CD4-positive, alpha-beta memory T cell (primary cell): ENCODE measurements at places on chromosomes 5 and 9. TPM values are rescaled to one million over a fixed set of nuclear protein-coding genes. Genes with fewer than 3 reads are reported as not detected.

DNA sequence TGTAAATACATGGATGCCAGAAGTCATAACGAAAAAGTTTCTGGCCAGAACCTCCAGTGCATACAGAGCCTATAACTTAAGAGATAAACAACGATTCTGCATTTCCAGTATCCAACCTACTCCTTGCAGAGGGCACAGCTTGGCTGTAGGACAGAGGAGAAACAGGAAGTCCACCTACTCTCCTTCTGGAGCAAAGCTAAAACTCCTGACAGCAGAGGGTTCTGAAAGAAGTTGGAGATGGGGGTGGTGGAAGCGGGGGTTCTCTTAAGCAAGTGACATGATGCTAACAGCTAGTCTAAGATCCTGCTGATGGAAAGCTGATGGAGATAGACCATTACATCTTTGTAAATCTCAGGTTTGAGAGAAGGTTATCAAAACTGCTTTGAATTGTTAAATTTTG lies 35.5 kb upstream of the CTNNAL1 start:
- no peaks in the 10 kb centered on the region for H3K4me1 ChIP-seq
- DNase-seq: no peak
- H3K27me3 ChIP-seq: no peaks in the 10 kb centered on the region
- H3K36me3 ChIP-seq: peaks cover 69% of the 10 kb centered on the region

GRCh38 chr9:125460883-125461635 lies 199.4 kb downstream of the GAPVD1 start:
- H3K27ac ChIP-seq: no peak overlapping the region
- no peaks in the 10 kb centered on the region for H3K27me3 ChIP-seq
- H3K4me3 ChIP-seq: no peak overlapping the region
- no peaks in the 10 kb centered on the region for H3K4me1 ChIP-seq
- no peaks in the 10 kb centered on the region for H3K36me3 ChIP-seq

PAEP gene
- not detected for total RNA-seq

DNA sequence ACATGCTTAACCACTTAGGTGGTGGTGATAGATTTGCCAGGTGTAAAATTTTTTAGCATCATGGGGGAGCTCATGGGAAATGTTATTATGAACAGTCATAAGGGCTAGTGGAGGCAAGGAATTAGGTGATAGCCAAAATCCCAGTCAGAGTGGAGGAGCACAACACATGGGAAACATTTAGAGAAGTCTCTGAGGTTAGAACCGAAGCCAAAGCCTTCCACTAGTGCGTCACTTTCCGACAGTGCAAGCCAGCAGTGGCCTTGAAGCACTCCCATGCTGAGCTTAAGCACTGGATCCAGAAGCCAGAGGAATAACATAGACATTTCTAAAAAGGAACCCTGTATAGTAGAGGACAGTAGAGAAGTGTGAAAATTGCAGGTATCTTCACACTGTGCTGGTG lies 101.5 kb upstream of the SNX2 start:
- H3K36me3 ChIP-seq: no peaks in the 10 kb centered on the region
- H3K27me3 ChIP-seq: no peaks in the 10 kb centered on the region
- H3K4me1 ChIP-seq: no peaks in the 10 kb centered on the region
- no peak overlapping the region for H3K27ac ChIP-seq
- DNase-seq: no peak

DNA sequence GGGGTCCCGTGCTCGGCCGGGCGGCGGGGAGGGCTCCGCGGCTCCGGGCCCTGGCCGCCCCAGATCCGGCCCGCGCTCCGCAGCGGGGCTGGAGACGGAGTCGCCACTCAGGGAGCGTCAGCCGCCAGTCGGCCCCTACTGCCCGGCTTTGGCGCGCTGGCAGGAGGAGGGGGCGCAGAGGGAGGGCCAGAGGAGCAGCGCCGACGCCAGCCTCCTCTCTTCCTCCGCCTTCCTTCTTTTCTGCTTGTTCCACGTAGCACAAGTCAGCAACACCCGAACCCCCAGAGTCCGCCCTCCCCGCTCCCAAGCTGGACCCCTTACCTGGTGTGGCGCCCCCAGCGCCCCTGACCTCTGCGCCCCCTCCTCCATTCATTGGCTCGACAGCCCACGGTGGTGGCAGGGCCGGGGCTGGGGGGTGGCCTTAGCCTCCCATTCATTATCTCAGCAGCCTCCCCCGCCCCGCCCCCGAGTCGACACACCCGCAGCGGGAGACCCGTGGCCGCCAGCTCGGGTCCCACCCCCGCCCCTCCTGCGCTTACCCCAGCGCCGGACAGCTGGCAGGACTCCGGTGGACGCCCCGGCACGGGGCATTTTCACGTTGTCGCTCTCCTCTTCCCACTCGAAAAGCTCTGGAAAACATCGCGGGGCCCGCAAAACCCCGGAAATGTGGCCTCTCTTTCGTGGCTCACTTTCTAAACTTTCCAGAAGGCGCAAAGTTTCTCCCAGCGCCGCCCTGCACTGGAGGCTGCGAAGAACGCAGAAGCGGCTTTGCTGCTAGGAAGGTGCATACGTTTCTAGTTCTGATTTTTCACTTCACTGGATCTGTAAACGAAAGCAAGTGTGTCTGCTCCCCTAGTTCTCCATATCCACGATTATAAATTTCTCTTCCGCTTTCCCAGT lies at the start of gene LPAR1:
TSS of gene LPAR1 (minus strand) at position 140 of the 900 bp plus-strand sequence. CDS start 66,353 bp downstream, outside the sequence.
- no peak within 1 kb of the TSS for H3K27ac ChIP-seq
- peaks cover 5% of the 10 kb centered on the region for H3K27me3 ChIP-seq
- no peaks in the 10 kb centered on the region for H3K36me3 ChIP-seq

DNA sequence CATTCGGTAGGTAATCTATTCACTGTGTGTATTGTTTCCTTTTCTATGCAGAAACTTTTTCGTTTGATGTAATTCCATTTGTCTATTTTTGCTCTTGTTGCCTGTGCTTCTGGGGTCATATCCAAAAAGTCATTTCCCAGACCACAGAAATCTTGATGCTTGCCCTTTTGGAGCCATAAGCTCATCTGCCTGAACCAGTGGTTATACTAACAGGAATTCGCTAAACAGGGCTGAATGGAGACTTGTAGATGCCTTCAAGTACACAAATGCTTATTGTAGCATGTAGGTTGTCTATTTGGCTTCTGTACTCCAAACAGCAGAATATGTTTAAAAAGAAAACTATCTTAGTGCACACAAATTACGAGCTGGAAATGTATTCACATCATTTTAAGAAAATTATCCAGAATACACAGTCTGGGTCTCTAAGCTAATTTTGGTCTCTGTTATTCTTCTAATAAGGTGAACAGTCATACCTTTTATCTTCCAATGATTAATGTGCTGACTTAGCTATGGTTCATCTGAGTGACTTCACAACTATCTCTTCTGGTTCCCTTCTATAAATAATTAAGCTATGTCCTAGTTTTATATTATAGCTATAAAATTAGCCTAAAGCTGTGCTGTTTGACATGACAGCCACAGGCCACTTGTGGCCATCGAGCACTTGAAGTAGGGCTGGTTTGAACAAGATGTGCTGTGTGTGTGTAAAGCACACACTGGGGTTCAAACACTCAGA lies 87.6 kb downstream of the DAPK1 start:
- DNase-seq: no peak
- no peaks in the 10 kb centered on the region for H3K4me1 ChIP-seq
- H3K27me3 ChIP-seq: no peaks in the 10 kb centered on the region
- H3K4me3 ChIP-seq: no peak overlapping the region
- H3K27ac ChIP-seq: no peak overlapping the region
- no peaks in the 10 kb centered on the region for H3K36me3 ChIP-seq

DNA sequence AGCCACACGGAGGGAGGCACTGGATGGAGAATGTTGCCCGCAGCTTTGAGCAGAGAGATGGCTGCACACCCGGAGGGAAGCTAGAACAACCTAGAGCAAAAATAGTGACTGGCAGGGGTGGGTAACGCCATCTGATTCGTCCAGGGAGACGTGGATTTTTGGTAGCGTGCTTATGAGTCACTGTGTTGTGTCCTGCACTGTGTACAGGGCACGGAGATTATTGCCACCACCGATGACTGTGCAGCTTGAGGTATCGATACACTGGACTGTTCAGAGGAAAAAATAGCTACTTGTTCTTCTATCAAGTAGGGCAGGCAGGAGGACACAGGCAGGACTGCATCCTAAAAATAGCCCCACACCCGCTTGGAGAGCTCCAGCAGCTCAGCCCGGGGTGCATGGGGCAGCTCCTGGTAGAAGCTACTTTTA lies 6.0 kb downstream of the UBE2QL1 start:
- no peaks in the 10 kb centered on the region for H3K36me3 ChIP-seq
- no peaks in the 10 kb centered on the region for H3K4me1 ChIP-seq
- no peak overlapping the region for H3K27ac ChIP-seq
- H3K4me3 ChIP-seq: no peak overlapping the region
- peaks cover 30% of the 10 kb centered on the region for H3K27me3 ChIP-seq

DNA sequence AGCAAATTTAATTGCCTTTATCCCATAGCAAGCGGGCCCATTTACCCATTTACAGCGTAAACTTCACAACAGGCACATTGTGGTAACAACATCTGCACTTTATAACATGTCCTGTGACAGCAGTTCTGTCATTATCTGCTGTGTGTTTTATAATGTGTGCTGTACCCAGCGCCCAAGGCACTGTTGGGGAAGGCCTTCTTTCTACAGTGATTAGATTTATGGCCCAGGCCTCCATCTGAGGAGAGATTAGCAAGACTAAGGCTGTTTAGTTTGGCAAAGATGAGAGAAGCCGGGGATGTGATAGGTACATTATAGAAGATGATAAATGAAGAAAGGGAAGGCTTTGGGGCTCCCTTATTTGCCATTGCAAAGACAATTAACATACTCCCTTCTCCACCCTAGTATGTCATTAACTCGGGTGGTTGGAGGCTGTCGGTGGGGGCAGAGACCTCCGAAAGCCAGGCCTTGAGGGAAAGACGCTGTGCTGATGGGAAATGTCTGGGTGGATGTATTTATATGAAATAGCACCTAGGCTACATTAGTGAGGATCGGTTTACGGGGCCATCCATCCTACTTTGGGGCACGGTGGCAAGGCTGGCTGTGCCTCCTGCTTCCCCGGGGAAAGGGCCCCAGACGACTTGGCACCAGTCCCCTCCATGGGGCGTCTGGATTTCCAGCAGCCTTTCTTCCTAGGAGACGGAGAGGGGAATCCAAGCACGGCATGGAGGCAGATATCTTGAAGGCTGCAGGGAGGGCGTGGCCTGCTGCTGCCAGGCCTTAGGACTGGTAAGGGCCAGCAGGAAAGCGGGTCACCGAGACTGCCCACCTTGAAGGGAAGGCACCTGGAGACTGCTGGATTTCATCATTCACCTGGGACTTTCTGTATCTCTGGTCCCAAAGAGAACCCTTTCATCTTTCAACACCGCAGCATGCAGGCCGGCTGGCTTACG lies 64.3 kb upstream of the PTCH1 start:
- H3K4me3 ChIP-seq: no peak overlapping the region
- H3K4me1 ChIP-seq: no peaks in the 10 kb centered on the region
- H3K36me3 ChIP-seq: no peaks in the 10 kb centered on the region
- DNase-seq: no peak
- H3K27me3 ChIP-seq: no peaks in the 10 kb centered on the region

DNA sequence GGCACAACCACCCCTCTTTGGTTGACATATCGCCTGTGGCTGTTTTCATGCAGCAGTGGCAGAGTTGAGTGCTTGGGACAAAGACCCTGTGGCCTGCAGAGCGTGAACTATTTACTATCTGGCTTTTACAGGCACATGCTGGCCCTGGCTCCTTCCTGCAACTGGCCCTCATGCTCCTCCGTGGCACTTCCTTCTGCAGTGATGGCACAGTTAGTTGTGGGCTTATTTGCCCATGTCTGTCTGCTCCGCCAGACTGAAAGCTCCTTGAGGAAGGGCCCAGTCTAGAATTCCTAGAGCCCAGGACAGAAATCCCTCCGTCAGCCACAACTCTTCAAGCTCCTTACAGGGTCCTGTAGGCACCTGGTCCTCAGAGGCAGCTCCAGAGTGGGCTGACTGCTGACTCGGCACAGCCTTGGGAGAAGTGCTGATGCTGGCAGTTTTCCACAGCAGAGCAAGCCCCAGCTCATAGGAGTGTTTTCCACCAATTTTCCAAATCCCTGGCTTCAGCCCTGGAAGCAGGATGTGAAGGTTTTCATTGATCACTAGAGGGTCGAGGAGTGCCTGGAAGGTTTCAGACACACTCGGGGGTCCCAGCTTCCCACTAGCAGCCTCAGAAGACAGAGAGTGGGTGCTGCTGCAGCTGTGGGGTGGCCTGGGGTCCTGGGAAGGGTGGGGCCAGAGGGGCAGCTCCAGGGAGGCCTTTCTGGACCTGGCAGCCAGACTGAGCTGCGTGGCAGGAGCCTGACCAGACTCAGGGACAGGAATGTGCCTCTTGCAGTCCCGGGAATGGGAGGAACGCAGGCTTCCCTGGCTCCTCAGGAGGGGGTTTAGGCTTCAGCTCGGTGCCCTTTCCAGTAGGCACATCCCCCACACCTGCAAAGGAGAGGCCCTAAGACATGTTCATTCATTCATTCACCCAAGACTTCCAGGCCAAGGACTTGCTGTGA lies 56.5 kb upstream of the ANGPTL2 start:
- H3K4me1 ChIP-seq: no peaks in the 10 kb centered on the region
- H3K4me3 ChIP-seq: no peak overlapping the region
- no peaks in the 10 kb centered on the region for H3K36me3 ChIP-seq
- H3K27ac ChIP-seq: no peak overlapping the region
